ENCODE measurements at places on chromosomes 2 and 18. TPM values are rescaled to one million over a fixed set of nuclear protein-coding genes. Genes with fewer than 3 reads are reported as not detected.

DNA sequence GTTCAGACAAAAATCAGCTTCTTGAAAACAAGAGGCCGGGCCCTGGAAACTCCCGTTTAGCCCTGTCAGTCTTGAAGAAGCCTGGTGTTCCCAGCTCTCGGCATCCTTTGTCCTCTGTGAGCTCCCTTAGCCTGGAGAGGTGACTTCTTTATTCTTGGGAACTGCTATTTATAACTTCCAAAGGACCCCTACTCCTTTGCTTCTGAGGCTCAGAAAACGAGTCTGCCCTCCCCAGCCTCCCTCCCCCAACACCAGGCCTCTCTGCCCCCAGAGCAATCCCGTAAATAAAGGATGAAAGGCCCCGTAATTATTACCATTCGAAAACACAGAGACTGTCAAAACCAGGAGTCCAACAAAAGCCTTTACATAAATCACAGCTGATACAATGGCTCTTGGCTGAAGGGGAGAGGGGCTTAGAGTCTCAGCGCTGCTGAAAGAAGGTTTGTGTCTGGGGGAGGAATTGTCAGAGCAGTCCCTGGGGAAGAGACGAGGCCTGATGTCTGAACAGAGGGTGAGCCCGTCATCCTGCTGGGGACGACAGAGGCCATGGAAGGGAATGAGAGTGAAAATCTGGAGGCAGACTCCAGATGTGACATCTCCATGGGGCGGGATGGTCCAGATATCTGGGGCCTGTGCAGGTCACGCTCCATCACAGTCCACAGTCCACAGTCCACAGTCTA is 283.0 kb downstream of the MYCN start:
- no peak for DNase-seq

DNA sequence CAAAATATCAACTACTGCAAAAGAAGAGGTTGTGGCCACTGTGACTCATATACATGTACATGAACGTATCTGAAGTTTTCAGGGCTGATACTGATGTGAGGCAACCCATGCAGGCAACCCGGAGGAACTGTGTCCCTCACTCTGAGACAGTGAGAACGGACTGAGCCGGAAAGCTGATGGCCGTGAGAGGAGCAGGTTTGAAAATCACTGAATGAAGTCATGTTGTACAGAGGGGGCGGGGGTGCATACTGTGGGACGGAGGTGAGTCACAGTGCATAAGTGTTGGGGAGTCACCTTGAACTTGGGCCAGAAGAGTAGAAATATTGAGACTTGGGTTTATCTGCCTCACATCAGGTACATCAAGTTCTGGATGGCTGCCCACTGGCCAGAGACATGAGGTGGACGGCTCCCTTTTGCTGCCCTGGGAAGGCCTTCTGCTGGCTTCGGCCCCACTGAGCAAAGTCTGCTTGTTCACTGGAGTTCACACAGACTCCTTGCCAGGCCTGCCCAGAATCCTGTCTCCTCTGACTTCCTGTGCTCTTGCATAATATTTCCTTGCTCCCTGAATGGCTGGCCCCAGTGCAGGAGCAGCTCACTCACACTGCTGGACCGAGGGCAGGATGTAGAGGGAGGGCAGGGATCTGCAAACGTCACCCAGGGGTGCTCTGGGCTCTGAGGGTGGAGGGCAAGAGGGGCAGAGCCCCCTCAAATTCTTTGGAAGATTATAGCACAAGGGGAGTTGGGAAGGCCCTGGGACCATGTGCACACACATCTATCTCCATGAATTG is 18.1 kb downstream of the EPAS1 start:
- peak; percentile 94 for DNase-seq

DNA sequence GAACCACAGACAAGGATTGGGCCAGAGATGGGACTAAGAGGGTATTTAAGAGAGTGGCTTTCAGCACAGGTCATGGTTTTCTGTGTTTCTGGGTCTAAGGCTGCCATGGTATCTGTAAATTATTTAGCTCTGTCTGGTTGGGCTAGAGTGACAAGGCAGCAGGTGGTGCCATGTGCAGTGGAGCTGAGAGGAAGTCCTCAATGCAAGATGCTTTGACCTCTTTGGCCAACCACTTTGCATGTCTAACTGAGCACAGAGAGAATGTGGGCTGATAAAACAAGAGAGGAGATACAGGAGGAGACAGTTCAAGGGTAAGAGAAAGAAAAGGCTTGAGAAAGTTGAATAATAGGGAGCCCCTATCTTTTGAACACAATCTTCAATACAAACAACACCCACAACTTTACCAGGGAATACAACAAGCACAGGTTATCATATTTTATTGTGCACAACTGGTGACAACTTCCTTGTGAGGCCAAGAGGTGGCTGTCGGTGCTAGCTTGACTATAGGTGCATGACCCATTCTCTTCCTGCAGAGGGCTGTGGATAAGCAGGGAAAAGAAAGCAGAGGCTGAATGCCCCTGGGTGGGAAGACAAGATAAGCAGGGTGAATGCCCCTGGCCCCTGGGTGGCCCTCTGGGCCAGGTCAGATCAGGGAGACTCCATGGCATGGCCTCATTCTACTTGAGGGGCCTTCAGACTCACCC is 12.3 kb downstream of the FLACC1 start:
- no peak for DNase-seq

CIB4 gene
- not detected for total RNA-seq

MBOAT2 gene
- total RNA-seq: 28.8 TPM

PARD3B gene
- 6.8 TPM for total RNA-seq

GRCh38 chr2:56523816-56524215 is 340.0 kb downstream of the CCDC85A start:
- DNase-seq: no peak

DNA sequence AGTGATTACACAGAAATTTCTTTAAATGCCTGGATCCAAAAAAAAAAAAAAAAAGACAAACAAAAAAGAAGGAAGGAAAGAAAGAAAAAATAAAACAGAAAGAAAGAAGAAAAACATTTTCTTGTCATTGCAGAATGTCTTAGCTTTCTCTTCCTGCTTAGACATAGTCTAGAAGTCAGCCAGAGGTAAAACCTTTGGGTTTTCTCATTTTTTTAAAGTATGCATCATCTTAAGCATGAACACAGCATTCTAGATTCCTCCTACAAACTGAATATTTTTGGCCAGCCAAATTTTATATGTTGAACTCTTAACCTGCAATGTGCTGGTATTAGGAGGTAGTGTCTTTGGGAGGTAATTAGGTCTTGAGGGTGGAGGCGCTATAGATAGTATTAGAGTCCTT is 243.9 kb downstream of the TRIB2 start:
- no peak for DNase-seq

DNA sequence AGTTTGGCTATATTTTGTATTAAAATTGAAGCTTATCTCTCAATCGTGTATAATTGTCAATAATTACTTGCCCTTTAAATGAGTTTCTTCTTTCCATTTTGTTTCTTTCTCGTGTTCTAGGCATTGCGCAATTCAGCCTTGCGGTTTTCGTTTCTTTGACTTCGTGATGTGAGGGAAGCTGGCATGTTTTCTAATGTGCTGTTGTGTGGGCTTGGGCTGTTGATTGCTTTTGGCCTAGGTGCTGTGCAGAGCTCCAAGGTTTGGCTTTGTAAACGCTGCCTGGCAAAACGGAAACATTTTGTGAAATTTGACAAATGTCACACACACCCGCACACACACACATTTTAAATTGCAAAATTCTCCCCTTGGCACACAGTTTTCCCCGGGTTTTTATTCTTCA is 242.6 kb upstream of the TCF4 start:
- DNase-seq: no peak

DNA sequence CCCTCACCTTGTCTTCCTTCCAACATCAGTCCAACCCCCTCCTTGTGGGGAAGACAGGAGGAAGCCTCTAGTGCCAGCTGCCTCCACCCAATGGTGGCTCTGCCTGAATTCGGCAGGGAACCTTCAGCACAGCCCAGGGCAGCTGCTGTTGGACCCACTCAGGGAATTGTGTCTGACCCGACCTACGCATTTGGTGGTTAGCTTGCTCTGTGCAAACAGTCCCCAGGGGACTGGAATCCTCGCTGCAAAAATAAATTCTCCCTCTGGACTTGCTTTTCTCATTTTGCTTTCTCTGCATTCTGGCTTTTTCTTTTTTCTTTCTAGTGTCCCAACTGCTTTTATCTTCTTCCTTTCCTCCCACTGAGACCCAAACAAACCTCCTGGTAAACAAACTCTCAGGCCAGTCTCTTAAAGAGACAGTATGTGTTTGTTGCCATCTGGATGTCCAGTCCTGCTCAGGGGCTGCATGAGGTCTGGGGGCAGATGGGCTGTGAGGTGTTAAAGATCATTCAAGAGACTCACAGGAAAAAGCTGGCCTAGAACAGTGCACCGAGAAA is 137.7 kb upstream of the HAAO start:
- DNase-seq: no peak

DNA sequence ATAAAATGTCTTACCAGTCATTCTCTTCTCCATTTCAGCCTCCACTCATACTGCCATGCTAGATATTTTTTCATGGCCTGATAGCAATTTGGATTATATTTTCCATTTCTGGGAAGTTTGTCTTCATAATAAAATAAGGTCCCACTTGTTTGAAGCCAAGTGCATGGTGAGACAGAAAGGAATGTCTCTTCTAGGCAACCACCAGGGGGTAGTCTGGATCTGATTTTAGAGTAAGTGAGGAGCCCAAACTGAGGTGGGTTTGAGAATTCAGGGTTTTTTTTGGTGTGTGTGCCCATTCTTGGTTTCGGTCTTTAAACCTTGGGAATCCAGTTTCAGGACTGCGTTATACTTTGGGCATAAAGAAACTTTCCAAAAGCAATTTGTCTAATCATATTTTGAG is 315.5 kb downstream of the RPRM start:
- no peak for DNase-seq

DNA sequence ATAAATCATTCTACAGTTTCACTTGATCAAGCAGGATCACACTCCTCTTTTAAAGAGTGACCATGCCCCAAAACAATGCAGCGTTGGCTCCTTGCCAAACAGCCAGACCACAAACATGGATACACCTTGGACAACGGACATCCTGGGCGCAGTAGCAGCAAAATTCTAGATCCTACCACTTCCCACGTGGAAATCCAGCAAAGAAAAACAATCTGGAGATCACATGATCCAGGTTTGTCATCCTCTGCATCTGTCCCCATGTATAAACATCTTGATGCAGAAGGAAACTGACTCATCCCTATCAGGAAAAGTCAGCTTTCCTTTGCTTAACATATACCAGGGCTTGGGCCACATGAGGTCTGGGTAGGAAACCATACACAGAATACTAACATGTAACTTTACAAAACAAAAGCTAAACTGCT is 53.1 kb downstream of the ZNF521 start:
- DNase-seq: peak; percentile 51

GRCh38 chr18:399631-400135 is 100.8 kb downstream of the COLEC12 start:
- no peak for DNase-seq

GRCh38 chr2:15554525-15555218 is 6.5 kb downstream of the NBAS start:
- DNase-seq: no peak

- peak; percentile 6 for DNase-seq
Observed at GRCh38 chr2:172021955-172022354, 22.2 kb downstream of the METAP1D start.

GRCh38 chr2:203535784-203536585 is 884 bp upstream of the RAPH1 start:
- DNase-seq: no peak

- DNase-seq: no peak
Observed at GRCh38 chr2:213679894-213680293, 395.6 kb downstream of the SPAG16 start.

ANTXR1 gene
- 25.8 TPM for total RNA-seq

- DNase-seq: no peak
Observed at GRCh38 chr18:62846313-62846712, 131.0 kb downstream of the PHLPP1 start.

- DNase-seq: no peak
Observed at GRCh38 chr2:9752441-9753275, 90.6 kb upstream of the TAF1B start.

HK2 gene
- total RNA-seq: 12.3 TPM
